IPS DF 19.7 (cell line): ENCODE measurements at places on chromosomes 2 and 18.

DNA sequence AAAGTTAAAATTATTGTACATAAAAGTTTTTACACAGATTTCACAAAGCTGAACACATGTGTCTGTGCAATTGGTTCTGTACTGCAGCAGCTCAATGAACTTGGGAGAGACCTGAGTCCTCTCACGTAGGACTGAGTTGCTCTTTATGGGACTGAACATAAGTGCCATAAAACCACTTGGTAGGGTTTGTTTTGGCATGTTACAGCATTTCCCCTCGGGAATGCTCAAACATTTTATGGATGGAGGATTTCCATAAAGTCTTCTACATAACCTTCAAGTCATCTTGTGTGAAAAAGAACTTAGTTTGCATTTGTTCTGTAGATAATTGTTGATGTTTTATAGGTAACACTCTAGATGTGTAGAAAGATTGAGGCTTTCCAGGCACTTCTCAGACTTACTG lies 15.9 kb downstream of the LYPD6 start:
- DNase-seq = no peak

DNA sequence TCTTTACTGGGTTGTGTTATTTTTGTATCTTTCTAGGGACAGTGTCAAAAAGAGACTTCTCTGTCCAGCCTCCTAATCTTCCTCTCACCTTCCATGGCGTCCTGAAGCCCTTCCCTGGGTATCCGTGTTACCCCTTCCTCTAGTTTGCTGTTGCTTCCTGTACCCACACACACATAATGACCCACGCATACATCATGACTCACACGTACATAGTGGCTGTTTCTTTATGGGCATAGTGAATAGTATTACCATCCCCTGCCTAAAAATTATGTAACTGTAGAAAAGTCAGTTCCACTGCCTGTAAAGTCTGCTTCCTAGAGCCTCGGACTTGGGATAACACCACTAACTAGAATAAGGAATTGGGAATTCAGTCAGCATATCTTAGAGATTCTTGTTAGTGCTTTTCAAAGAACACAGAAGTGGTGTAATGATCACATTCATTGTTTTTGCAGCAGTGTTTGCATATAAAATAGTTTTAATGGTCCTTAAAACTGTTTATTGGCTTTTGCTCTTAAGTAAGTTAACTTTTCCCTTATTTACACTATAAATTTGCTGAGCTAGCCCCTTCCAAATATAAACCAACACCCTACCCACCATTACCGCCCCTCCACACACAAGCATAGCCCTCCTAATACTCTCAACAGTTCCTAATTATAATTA lies 308.4 kb upstream of the RAB12 start:
- DNase-seq = no peak

DNA sequence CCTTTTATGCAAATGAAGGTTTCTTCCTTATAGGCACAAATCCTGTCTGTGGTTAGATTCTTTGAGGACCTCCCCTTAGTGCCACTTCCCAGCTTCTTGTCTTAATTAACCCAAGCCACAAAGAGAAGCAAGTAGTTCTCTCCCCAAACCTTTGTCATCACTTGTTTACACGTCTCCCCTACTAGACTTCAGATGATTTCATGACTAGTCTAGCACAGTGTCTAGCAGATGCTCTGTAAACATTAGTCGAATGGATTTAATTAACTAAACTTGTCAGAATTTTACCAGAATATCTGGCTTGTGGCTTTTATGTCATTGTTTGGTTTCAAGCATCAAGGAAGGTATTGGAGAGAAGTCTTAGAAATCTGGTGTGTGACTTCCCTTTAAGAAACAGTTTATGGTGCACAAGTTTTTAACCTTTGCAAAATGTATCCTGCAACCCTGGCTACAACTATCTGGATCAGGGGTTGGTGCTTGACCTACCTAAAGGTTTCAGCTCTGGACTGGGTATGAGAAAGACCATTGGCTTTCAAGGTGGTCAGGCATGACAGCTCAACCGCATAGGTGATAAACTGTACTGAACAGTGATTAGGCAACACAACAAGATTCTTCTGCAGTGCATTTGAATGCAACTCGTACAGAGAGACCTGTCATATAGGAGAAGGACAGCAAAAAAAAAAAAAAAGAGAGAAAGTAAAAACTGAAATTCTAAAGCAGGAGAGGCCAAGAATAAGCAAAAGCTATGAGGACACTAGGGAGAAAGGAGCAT lies 93.2 kb upstream of the CCDC150 start:
- no peak for DNase-seq

- DNase-seq = no peak
Observed at GRCh38 chr2:32553829-32554432, 73.9 kb upstream of the TTC27 start.
